ENCODE measurements at places on chromosomes 2 and 18.

GRCh38 chr2:145874466-145874865, 1354.5 kb upstream of the ZEB2 start:
- DNase-seq = no peak

- no peak for DNase-seq
Measured at GRCh38 chr2:20961858-20962257, 82.0 kb downstream of the APOB start.

GRCh38 chr18:70991577-70991976, 702.7 kb downstream of the SOCS6 start:
- DNase-seq = no peak

GRCh38 chr2:65465857-65466256, 33.5 kb upstream of the SPRED2 start:
- DNase-seq = no peak

DNA sequence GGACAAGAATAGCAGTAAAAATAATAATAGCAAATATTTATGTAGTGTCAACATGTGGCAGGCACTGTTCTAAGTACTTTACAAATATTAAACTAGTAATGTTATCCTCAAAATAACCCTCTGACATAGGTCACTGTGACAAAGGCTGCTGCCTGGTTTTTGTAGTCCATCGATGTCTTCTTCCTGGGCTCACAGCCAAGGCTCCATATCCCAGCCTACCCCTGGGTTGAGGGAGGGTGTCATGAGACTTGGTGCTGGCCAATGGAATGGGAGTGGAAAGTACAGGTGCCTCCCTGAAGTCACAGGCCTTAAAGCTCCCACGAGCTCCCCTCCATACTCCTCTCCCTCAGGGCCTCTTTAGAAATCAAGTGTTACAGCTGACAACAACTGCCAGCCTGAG, 159.3 kb downstream of the CYRIA start:
- DNase-seq = no peak

DNA sequence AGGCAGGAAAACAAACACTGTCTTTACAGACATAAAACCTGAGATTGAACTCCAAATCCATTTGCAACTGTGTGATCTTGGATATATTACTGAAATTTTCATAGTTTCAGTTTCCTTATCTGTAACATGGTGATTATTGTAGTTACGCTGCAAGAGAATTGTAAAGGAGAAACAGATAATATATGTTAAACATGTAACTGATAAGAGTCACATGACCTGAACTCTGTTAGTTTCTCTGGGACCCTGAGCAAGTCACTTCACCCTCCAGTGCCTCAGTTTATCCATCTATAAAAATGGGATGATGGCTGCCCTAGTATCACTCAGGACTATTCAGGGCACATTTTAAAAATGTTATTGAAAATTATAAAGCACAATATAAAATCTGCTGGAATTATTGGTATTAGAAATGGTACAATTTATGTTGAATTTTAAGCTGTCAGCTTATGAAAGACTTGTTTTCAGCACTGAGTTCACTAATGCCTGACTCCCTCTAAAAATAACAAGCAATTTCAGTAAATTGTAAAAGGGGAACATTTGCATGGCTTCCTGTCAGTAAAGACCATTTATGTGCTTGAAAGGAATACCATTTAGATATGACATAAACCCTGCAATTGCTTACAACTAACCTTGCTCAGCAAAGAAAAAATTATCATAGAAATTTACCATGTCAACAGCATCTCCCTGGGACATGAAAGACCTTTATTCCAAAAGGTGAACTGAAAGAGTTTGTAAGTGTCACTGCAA, 393.5 kb downstream of the RAD51AP2 start:
- no peak for DNase-seq

DNA sequence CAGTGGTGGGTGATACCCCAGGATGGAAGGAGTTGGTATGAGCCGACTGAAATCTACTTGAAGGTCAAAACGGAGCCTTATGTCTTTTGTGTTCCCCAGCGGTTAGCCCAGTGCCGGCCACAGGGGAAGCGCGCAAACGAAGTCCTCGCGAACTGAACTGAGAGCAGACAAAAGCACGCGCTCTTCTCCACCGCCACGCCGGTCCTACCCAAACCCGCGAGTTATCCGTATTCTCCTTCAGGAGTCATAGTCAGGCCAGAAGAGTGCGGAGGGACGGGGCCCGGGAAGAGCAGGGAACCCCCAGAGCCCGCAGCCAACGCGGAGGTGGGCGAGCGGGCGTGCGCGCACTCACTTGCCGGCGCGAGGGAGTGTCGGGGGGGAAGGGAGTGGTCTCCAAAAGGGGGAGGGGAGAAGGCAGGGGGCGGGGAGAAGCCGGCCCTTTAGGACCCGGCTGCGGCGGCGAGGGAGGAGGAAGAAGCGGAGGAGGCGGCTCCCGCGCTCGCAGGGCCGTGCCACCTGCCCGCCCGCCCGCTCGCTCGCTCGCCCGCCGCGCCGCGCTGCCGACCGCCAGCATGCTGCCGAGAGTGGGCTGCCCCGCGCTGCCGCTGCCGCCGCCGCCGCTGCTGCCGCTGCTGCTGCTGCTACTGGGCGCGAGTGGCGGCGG, at the start of gene IGFBP2:
Gene IGFBP2, plus strand, starts transcription at position 469 of the 664 bp plus-strand sequence. Its CDS starts 104 bp downstream, at position 573.
- DNase-seq = no peak

GRCh38 chr2:157170299-157170698, 87.2 kb upstream of the GALNT5 start:
- no peak for DNase-seq

DNA sequence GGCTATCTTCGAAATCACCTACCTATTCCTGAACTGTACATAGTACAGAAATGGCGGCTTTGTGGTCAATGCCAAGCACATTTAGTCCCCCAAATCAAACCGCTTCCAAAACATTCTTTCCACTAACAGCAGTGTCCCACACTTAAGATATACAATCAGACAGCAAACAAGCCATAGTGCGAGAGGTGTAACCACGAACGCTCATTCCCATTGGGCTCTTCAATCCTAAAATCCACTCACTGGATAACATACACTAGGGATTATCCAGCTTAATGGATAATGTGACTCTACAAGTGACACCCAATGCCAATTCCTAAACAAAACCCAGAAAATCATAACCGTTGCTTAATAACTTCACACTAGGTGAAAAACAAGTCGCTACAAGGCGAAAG, 2.0 kb downstream of the XPO1 start:
- peak; percentile 25 for DNase-seq

- DNase-seq = no peak
Measured at GRCh38 chr2:188306271-188306670, 14.6 kb downstream of the GULP1 start.

DNA sequence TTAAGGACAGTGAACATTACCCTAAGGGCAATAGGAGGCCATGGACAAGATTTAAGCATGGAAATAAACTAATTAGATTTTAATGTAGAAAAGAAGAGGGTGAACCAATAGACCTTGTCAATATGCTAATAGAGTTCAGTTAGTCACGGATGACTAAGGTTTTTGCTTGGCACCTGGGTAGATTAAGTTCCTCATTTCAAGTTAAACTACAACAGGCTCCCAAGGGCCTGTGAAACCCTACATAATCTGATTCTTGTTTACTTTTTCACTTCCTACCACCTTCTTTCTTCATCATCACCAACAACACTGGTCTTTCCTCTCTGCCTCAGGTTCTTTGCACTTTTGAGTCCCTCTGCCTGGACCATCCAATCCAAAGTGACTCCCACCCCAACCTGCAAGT, 14.8 kb downstream of the SP110 start:
- no peak for DNase-seq

- DNase-seq = no peak
Measured at GRCh38 chr18:78908462-78909260, 71.0 kb upstream of the SALL3 start.

GRCh38 chr2:173590276-173590861, 235.7 kb downstream of the CDCA7 start:
- DNase-seq = no peak

DNA sequence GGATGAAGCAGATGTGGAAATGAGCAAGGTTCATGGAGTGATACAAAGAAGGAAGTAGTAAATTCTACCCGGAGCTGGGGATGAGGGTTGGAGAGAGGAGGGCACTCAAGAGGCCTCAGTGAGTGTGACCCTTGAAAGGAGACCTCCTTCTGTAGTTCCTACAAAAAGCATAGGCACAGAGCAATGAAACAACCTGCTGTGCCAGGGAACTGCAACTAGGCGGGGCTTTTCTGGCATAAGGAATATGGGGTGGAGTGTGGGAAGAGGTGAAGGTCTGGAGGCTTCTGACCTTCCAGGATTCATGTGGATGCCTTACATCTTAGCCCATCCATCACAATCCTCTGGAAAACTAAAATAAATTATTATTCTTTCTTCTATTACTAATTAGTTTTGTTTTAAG, 25.5 kb upstream of the PGAP1 start:
- no peak for DNase-seq

DNA sequence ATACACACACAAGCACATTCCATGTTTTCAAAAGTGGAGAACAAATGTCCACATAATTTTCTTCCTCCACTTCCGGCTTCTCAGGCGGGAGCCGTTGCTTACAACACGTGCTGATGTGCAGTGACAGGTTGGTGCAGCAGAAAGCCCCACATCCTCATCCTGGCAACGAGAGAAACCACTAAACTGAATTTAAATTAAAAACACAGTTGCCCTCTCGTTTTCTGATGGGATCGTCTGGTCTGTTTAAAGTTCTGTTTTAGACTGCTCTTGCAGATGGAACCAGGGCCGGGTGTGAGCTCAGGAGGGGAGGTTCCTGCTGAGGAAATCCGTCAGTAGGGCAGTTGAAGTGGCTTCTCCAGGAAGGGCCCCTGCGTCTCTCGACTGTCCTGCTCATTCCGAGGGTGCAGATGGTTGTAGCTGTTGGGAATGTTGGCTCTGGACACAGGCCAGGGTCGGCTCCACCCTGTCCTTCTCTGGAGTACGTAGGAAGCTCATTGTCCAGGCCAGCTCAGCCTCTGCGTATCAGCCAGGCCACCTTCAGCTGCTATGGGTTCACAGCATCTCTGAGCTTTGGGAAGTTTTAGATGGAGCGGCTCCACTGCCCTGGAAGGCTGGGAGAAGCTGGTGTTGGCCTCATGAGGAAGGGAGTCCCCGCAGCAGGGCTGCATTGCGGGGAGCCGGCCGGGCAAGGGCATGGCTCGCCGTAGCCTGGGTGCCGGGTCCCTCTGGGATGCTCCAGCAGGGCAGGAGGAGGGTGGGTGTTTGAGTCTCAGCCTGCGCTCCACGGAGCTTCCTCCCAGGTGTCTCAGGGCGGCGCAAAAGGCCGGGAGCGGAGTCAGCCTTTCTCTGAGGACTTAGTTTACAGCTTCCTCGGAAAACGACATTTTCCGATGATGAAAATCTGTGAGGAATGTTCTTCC, 58.3 kb downstream of the NFATC1 start:
- DNase-seq = no peak

DNA sequence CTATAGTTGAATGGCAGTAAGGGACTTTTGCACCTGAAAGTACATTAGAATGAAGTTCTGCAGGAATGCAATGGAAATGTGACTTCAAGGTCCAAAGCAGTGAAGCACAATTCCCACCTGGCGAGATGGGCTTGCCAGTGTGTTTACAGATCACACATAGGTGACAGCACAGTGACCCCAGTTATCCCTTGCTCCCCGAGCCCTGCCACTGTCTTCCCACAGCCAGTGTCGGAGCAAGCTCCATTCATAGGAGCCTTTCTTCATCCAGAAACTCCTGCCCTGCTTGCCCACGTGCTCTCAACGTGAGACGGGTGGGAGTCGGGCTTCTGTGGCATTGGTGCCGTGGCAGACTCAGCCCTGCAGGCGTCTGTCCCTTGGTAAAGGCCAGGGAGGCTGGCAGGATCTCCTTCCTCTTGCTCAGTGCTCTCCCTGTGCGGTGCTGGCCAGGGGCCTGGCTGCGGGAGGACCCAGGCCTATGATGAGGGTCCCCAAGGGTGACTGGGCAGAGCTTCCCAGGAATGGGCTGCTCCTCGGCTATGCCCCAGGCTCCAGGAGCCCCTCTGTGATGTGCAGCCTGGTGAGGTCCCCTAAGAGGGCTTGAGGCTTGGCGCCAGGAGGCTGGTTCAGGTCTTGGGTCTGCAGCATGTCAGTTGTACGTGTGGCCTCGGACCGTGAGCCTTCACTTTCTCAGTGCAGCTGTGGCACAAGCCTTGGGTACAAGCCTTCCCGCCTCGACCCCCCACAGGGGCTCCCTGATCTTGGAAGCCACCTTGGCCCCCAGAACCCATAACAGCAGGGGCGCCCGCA, 40.2 kb downstream of the SNED1 start:
- no peak for DNase-seq

GRCh38 chr18:63339920-63340484, 20.4 kb upstream of the BCL2 start:
- DNase-seq = peak; percentile 39

- no peak for DNase-seq
Measured at GRCh38 chr2:232385660-232386489, 7.3 kb downstream of the ALPP start.

DNA sequence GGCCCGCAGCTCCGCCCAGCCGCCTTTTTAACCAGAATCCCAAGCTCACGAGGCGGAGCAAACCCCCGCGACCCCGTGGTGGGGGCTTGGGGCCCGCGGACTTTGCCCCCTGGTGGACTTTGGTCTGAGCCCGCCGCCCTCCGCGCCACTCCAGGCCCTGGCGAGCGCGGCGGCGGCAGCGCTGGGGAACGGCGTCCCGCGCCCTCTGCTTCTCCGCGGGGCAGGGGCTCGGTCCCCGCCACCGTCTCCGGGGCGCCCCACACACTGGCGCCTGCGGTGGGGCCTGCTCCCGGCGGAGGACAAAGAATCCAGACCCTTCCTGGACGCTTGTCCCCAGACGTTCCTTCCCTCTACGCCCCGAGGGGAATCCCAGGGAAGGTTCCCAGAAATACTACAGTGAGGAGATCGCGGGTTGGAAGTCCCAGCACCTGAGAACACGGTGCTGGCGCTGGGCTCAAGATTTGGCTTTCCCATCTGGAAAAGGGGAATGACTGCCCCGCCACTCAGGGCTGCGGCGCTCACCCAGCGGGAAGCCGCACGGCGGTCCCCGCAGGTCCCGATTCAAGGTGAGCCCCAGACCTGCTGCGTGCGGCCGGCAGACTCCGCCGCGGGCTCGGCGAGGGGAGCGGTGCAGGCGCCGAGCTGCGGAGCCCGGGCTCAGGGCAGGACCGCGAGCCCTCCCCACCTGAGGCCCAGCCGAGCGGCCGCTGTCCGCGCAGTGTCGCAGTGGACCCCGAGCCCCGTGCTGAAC, at the start of gene HAAO:
Gene HAAO, minus strand, starts transcription at position 1 of the 751 bp plus-strand sequence. CDS start 47 bp downstream, outside the sequence.
- no peak for DNase-seq

DNA sequence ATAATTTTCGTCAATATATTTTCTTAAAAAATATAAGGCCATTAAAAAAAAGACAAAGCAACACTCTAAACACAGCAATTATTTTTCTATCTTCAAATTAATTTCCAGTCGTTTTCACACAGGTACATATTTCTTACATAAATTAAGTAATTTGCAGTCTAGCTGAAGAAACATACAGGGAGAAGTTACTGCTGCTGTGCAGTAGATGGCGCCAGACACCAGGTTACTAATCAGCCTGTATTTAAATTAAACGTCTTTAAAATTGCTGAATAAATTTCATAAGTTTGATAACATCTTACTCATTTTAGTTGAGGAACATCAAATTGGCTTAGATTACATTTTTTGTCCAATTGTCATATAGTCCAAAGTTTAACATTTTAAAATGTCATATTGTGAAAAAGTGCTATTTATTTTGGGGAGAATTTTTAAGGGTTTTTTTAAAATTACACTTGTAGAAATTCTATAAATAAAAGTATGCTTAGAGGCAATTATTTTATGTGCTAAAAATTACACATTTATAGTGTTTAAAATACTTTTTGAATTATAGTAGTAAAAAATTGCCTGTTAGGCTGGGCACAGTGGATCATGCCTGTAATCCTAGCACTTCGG, 88.4 kb downstream of the PMAIP1 start:
- peak; percentile 65 for DNase-seq
